ENCODE measurements at places on chromosomes 4 and X. TPM values are rescaled to one million over a fixed set of nuclear protein-coding genes. Genes with fewer than 3 reads are reported as not detected.

Gene PDE6B
- total RNA-seq, result not detected

Gene MED12
- 18.1 TPM for total RNA-seq

Gene FRAS1
- 1.7 TPM for total RNA-seq

Gene RBMXL3
- total RNA-seq, result not detected

Gene SULT1B1
- total RNA-seq, result not detected

Gene TLR6
- total RNA-seq, result 17.3 TPM

Gene TSPAN7
- total RNA-seq, result 77.5 TPM

Gene CENPVL2
- not detected for total RNA-seq

Data from NCI-H460 (cell line).